ENCODE measurements at places on chromosomes 3 and 15. TPM values are rescaled to one million over a fixed set of nuclear protein-coding genes. Genes with fewer than 3 reads are reported as not detected.

ALDH1L1 gene
- 9.0 TPM for total RNA-seq

MITF gene
- total RNA-seq = 62.0 TPM

RBP2 gene
- 12.2 TPM for total RNA-seq

DNA sequence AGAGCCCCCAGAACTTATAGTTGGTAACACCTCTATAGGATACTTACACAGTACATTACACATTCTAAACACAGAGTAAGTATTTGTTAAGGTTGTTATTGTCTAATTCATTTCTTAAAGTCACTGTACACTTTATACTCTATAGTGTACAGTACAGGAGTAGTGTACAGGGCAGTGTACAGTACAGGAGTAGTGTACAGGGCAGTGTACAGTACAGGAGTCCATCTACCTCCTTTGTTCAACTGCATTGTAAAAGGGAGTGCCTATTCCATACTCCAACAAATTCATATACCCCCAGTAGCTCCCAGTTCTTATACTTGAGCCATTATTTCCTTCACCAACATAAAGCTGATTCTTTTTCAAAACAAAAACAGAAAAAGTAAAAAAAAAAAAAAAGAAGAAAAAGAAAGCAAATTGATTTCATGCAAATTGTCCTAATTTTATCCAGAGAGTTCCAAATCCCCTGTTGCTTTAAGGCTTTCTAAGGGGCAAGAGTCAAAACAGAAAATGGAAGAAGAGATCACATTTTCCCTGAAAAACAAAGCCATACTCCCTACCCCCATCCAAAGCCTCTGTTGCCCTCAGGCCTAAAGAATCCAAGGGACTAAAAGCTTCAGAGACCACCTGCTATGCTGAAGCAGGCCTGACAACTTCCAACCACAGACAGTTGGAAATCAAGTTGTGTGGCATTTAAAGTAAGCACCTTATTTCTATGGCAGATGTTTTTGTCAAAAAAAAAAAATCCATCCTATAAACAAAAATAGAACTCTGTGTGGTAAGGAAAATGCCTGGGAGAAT lies 125.6 kb downstream of the PLCH1 start:
- no peak for DNase-seq

GRCh38 chr3:65401359-65402305 lies 637.1 kb downstream of the MAGI1 start:
- DNase-seq = no peak

DNA sequence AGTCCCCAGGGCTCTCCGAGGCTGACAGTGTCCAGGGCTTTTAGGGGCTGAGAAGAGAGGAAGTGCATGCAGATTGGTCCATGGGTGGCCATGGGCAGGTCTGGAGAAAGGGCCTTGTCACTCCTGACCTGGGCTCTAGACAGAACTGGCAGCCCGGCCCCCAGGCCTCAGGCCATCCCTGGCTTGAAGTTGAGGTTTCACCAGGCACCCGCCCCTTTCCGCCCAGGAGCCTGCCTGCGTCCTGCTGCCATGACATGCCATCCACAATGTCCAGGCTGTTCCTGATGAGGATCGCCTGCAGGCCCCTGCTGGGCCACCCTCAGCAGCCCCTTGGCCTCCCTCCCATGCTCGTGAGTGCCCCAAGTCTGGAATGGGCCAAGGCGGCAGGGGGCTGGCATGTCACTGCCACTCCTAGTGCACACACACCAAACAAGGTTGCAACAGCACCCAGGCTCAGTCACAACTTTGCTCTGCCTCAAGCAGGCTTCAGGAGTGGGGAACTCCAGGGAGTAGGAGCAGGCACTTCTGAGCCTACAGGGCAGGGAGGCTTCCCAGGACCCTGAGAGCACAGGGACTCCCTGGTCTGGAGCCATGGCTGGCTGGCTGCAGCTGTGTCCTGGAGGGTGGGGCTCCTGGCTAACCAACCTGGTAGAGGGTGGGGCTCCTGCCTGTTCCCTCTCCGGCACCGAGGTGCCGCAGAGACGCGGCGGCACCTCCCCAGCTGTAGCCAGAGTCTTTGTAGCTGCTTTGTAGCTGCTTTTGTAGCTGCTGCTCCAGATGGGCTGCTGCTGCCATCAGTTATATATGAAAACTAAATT lies 1457.1 kb upstream of the GBE1 start:
- no peak for DNase-seq

DNA sequence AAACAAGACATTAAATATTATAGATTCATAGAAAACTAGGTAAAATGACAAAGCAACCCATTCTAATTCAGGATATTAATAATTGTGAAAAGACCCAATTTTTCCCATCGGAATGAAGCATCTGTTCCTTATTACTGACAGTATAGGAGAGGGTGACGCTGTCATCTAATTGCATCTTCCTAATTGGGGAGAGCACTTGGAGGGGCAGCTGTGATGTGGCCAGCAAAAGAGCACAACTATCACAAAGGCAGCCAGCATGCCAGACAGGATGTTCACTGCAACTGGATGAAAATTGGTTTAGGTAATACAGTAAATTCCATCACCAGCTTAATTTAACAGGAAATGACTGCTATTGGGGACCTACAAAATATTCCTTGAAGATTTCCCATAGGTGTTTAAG lies 21.9 kb upstream of the MINAR1 start:
- DNase-seq = no peak

DNA sequence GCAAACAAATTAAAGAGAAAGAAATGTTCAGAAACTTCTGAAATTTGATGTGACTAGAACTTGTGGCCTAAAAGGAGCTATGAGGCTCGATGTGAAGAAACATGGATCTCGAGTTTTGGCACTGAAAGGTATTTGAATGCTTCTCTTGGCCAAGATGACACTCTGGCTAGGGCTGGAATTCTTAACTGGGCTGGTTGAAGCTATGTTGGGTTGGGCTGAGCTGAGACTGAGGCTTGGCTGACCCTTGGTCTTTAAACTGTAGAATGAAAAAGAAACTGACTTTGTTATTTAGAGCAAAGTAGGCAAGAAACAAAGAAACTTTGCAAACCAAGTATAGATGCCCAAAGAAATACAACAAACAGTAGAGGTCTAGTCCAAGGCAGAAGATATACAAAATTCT lies 28.1 kb upstream of the CLDN16 start:
- DNase-seq = no peak

DNA sequence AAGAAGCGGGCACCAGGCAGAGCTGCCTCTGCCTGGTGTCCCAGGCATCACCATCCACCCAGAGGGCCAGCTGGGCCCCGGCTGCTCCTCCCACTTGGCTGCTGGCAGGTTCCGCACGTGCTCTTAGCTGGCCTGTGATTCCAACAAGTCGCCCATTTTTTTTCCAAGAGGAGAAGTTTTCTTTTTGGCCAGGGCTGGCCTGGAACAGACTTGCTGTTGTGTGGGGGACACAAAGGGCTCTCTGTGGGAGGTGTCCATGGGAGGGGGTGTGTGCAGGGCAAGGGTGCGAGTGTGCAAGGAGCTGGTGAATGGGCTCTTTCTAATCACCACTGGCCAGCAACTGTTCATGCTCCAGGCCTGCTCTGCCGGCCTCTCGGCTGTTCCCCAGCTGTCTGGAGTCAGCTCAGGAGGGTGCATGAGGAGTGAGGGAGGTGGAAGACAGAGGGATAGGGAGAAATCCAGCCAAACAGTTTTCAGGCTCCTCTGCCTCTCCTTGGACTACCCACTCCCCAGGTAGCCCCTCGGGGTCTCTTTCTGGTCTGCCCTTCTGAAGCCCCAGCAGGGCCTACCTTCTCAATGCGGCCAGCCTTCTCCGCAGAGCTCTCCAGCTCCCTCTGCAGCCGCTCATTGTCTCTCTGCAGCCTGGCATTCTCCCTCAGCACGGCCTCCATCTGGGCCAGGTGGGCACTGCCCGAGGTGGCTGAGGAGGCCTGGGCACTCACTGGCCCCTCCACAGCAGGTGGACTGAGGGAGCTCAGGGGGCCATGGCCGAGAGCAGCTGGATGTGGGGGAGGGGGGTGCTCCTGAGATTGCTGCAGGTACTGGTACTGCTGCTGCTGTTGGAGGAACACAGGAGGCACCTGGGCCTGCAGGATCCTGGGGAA lies 7.1 kb downstream of the AMOTL2 start:
- no peak for DNase-seq

DNA sequence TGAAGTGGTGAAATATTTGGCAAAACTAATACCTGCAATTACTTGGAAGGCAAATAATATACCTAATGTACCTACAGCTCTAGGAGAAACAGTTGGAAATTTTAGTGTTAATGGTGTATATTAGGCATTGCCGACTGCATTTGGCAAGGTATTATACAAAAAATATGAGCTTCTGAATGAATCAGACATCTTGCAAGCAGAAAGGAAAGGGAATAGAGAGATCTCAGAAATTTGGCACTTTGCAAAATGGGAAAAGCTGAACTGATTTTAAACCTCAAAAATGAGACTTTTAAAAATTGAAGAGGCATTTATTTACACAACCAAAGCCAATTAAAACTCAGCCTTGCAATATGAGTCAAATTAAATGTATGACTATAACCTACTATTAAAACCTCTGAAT lies 40.2 kb upstream of the C15orf61 start:
- no peak for DNase-seq

DNA sequence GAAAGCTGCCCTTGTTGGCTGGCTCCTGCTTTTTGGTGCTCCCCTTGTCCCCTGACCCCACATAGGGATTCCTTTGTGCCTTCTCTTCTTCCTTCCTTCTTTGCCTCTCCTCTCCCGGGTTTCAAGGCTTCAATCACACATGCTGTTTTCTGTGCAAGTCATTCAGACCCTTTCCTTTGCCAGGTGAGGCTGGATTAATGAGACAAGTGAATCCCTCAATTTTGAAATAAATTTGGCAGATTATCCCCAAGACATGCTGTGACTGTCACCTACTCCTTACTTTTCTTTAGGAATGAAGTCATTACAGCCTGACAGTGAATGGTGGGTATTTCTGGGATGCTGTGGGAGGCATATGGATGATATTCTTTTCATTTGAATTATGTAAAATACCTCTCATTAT lies 259.0 kb upstream of the RGMA start:
- no peak for DNase-seq
